Spinal cord (tissue), 10 donors: ENCODE measurements at places on chromosomes 3 and 15.

GRCh38 chr3:161568671-161569070 is 72.1 kb downstream of the OTOL1 start:
- peak; percentile 62 for DNase-seq

DNA sequence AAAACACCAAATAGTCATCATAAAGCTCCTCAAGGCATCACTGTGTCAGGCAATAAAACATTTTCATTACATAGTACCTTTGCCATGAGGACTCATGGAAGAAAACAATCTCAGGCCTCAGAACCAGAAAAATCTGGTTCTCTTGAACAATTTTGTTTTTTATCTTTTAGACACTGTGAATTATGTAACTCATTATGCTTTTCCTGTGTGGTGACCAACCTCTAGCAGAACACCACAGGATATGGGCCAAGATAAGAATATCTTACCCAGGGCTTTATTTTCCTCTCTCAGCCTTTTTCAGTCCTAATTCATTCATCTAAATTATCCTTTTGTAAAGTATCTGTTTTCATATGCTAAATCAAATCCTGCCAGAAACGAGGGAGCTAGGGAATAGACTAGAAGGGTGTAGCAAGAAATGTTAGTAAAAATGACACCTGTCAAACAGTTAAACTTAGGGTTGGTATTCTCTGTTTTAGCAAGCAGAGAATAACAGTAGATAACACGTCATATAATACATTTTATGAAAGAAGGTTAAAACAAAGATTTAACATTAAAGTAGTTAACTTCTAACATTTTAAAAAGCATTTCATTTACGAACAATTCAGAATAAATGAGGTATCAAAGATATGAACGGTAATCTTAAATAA is 111.1 kb downstream of the FBXL22 start:
- no peak for DNase-seq

- peak; percentile 89 for DNase-seq
These were observed at the start of gene ALDH1L1 for GRCh38 chr3:126180477-126181397. ALDH1L1 (minus strand) TSS chr3:126180586; CDS start chr3:126160979, 19,607 bp downstream.

DNA sequence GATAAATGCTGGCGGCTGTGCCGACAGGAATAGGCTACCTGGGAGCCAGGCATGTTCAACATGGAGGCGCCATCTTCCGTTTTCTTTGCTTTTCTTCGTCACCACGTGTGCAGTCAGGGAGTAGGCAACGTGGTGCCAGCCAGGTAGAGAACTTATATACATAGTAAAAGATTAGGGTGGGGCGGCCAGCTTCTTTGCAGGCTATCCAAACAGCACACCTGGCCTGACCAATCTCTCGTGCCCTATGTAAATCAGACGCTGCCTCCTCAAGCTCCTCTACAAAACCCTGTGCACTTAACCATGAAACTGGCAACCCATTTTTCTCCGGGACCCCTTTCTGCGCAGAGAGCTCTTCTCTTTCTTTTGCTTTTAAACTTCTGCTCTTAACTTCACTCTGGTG is 28.6 kb upstream of the OR5K4 start:
- DNase-seq = no peak

GRCh38 chr3:34920806-34921205 is 718.5 kb upstream of the ARPP21 start:
- peak; percentile 67 for DNase-seq
